Stimulated activated CD8-positive, alpha-beta memory T cell treated with anti-CD3 and anti-CD28 coated beads, Interleukin-4, amount 100 ng/mL, for 1 hour (primary cell): ENCODE measurements at places on chromosomes 3 and 15.

DNA sequence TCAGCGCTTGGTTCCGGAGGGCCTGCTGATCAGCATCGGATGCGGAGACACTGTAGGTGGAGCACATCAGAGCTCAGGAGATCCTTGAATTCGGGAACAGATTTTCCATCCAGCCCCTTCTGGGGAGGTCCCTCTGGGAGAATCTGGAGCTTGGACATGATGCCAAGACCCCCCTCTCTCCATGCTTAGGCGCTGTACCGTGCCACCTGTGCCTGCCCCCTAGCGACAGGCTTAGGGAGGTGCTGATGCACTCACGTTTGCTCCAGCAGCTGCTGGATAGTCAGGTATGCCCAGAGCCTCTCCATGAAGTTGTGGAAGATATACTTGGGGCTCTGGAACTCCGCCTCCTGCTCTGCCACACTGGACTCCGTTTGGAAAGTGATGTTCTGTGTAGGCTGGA, 9.7 kb downstream of the ITIH4 start:
- no peak for DNase-seq

GRCh38 chr15:37007301-37007700, 93.0 kb downstream of the MEIS2 start:
- DNase-seq, result no peak

- DNase-seq, result no peak
These were observed 106.1 kb downstream of the OXNAD1 start for GRCh38 chr3:16370872-16371740.

DNA sequence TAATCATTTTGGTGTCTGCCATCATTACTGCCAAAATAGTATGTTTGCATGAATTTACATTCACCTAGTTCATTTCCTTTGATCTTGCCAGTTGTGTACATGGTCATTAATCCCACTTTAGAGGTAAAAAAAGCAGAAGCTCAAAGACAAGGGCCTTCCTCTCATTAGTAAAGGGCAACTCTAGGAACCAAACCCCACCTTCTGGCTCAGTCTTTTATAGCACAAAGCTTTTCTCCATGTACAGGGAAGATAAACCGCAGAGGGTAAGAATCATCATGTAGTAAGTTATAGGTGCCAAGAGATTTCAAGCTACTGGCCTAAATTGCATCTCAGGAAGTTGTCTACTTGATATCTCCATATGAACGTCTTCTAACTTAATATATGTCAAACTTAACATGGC, 19.3 kb upstream of the SPG21 start:
- no peak for DNase-seq

GRCh38 chr3:131421957-131422498, 40.5 kb downstream of the NUDT16 start:
- no peak for DNase-seq

DNA sequence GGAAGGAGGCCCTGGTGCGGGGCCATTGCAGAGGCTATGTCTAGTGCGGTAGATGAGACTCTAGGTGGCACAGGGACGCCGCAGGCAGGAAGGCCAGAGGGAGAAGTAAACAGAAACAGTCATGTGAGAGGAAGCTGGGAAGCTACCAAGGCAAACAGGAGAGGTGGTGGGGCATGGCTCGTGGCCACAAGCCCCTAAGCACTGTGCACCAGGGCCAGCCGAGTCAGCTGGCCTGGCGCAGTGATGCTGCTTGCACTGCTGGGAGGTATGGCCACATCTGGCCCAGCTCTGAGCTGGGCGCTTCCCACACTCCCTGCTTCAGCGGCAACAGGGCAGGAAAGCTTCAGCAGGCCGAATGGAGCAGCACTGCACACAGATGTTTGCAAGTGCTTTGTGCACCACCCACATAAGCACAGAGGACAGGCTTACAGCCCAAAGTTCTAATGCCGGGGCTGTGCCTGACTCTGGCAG, 76.6 kb downstream of the SRGAP3 start:
- DNase-seq, result no peak

DNA sequence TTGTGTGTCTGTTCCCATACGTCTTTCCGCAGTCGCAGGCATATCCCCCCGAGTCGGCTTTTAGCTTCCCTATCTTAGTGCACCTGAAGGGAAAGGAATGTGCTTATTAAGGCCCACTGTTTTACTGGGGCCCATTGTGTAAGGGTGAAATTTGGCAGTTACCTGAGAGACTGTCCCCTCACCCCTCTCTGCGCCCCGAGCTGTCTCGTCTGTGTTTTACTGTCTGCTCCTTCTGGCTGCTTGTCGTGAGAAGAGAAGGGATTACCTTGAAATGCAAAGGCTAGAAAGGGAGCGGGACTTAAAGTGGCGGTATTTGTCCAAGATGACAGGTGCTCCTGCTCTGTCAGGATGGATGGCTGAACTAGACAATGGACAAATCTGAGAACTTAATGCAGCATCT, 233.0 kb upstream of the POU1F1 start:
- DNase-seq, result no peak

- DNase-seq, result no peak
These were observed 347.7 kb upstream of the ATP11B start for GRCh38 chr3:182445576-182445975.

DNA sequence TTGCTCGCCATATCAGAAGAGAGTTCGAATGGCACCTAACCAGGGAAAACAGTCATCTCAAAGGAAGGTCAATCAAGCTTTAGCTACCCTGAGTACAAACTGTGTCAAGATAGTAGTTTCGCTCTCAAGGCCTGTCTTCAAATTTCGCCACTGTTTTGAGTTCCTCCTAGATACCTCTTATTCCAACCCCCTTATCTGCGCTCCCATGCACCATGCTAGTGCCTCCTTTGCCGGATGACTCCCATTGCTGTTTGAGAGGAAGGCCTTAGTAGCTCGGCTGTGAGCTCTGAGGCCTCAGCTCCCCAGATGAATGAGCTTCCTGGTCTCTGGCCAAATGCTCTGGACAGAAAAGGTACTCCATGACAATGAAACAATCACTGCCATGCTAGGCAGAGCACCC, 256.0 kb downstream of the ULK4 start:
- no peak for DNase-seq

GRCh38 chr3:65846936-65847335, 191.8 kb downstream of the MAGI1 start:
- DNase-seq, result no peak

- DNase-seq, result no peak
These were observed 163.8 kb downstream of the LSAMP start for GRCh38 chr3:116281313-116282143.

DNA sequence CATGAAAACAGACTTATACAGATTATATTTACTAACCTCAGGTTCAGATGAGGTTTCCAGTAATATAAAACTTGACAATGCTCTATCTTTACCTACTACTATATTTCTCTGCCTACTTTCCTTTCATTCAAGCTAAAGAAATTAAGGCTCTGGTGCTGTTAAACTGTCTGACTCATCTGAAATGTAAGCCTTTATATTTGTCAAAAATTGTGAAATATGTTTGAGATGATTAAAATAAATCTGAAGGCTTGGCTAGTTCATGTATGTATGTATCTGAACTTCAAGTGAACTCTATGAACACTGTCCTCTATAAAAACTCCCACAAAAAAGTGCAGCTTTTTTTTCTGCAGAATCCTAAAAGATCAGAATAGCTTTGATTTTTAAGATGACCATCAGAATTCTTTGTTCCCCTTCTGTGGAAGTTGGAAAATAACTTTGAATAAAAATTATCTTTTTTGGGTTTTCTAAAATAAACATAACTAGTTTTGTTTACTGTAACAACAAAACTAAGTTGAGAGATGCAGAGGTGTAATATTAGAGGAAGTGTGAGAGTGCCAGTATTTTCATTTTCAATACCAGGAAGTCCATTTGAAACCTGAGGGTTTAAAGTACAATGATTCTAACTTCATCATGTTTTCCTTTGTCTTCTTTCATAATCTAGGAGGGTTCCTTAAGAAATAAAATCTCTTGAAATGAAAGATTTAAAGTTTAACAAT, 42.2 kb downstream of the ILDR1 start:
- no peak for DNase-seq

DNA sequence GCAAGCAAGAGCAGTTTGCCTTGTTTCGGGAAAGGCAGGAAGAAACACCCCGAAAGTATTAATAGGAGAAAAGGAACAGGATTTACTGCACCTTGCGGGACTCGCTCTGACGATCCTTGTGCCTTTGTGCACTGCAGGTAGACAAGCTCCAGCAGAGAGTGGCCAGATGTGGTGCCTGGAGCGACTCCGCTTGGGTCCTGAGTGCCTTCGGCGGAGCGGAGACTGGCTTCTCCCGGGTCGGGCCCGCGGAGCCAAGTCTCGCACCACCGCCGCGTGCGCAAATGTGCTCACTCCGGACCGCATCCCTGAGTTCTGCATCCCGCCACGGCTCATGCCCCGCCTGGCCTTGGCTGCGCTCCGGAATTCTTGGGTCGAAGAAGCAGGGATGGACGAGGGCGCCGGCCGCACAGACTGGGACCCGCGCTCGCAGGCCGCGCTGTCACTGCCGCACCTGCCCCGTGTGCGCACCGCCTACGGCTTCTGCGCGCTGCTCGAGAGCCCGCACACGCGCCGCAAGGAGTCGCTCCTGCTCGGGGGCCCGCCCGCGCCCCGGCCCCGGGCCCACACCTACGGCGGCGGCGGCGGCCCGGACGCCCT, 769 bp downstream of the C2CD4A start:
- no peak for DNase-seq

- no peak for DNase-seq
These were observed 20.1 kb upstream of the VWA5B2 start for GRCh38 chr3:184209146-184209923.

DNA sequence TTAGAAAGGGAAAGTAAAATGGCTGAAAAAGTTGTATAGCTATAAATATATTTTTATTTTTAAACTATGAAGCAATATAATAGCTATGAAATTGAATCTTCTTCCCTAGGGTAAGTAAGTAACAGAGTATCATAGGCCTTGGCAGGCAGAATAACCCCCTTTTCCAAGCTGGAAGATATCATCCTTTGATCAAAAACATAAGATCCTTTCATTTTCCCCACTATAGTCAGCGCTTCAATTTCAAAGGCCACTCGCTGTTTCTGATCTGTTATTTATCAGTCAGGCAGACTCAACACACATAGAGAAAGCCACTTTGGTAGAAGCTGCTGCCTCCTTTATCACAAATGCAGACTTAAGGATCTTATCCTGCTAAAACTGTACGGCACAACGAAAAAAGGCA, 74.0 kb upstream of the UBE2E2 start:
- DNase-seq, result no peak

DNA sequence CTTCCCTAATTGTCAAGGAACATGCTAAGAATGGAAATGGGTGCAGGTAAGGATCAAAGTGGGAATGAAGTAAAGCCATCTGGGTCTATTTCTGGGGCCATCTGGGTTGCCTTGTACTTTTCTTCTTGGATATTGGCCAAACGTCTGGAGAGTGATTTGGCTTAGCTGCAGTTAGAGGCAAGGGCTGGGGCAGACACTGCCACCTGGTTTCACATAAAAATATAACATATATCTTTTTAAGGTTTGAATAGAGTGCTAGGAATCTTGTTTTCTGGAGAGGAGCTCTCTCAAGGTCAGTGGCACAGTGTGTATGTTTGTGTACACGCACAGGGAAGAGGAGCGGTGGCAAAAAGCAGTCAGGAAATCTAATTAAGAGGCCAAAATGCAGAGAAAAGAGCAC, 24.7 kb upstream of the EOMES start:
- no peak for DNase-seq
